ENCODE measurements at places on chromosomes 4 and X.

DNA sequence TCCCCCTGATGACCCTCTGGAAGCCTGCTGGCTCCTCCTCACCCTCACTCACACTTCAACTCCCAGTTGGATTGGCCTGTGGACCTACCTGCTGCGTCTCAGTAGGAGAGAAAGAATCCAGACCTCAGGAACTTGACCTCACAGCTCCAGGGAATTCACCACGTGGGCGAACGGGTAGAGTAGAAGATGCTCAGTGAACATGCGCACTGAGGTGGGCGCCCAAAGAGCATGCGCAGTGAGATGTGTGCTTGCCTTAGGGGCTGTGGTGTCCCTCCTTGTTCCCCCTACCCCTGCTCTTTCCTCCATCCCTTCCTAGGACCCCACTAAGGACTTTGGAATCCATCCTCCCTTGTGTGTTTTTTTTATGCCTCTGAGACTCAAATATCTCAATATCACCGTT, 12.9 kb downstream of the FOXR2 start:
- no peak for DNase-seq

DNA sequence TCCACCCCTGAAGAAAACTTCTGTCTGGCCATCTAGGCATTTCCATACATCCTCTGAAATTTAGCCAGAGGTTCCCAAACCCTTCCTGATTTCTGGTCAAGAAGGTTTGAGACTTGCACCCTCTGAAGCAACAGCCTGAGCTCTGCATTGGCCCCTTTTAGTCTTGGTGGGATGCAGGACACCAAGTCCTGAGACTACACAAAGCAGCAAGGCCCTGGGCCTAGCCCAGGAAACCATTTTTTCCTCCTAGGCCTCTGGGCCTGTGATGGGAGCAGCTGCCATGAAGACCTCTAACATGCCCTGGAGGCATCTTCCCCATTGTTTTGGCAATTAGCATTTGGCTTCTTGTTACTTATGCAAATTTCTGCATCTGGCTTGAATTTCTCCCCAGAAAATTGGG, 196.6 kb downstream of the IL1RAPL2 start:
- no peak for DNase-seq

GRCh38 chrX:72381439-72382201, 75.9 kb upstream of the CITED1 start:
- DNase-seq = no peak

DNA sequence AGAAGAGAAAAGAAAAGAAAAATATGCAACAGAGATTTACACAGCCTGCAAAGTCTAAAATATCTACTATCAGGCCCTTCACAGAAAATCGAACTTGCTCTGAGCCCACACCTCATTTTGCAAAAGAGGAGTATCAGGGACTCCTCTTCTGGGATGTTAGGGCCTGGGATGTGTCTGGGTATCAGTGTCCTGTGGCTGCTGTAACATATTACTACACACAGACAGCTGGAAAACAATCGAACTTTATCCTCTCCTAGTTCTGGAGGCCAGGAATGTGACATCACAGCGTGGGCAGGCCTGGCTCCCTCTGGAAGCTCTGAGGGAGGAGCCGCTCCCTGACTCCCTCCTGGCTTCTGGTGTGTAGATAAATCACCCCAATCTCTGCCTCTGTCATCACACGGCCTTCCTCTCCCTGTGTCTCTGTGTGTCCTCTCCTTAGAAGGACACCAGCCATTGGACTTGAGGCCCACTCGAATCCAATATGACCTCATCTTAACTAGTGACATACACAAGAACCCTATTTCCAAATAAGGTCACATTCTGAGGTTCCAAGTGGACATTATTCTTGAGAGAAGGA, 52.9 kb downstream of the PPP2R2C start:
- peak; percentile 7 for DNase-seq

DNA sequence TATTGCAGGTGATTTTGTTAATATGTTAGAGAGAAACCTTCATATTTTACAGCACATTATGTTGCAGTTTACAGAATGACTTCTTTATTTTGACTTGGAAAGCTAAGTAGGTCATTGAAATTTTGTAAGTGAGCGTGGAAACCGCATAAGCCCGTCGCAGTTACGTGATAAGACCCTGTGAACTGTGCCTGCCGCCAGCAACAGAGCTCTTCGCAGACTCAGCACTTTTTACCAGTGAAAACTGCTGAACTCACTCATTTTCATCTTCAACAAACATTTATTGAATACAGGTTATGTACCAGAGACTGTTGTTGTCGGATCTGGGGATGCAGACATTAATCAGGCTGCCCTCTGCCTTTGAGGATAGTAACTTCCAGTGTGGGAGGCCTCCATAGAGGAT, 355.7 kb downstream of the HS3ST1 start:
- DNase-seq = no peak

DNA sequence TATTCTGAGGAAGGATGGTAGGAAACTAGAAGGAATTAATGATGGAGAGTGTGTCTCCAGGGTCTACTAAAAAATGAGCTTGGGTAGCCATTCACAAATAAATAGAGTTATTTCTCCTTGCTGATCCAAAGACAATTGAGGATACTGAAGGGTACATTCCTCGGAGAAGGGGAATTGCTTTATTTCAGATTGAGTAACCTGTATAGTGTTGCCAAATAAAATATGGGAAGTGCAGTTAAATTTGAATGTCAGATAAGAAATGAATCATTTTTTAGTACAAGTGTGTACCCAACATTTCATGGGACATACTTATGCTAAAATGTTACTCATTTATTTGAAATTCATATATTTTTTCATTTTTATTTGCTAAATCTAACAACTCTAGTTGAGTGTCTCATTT, 16.0 kb upstream of the VSIG1 start:
- peak; percentile 2 for DNase-seq

DNA sequence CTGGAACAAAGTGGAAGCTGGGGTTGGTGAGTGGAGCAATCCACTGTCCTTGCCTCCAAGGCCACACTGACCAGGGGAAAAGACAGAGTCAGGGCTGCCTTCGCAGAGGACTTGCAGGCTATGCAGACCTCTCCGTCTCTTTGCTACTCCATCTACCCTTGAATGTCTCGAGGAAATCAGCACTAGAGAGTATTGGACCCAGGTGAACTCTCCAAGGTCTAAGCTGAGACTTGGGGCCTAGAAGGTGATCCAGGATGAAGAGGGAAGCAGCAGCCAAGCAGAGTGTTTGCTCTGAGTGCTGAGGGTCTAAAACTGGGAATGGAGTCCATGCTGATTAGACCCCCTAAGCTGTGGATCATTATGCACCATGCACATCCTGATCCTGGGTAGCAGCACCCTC, 54.5 kb downstream of the ANXA3 start:
- DNase-seq = no peak

GRCh38 chrX:12799118-12799517, 7.9 kb downstream of the PRPS2 start:
- no peak for DNase-seq

DNA sequence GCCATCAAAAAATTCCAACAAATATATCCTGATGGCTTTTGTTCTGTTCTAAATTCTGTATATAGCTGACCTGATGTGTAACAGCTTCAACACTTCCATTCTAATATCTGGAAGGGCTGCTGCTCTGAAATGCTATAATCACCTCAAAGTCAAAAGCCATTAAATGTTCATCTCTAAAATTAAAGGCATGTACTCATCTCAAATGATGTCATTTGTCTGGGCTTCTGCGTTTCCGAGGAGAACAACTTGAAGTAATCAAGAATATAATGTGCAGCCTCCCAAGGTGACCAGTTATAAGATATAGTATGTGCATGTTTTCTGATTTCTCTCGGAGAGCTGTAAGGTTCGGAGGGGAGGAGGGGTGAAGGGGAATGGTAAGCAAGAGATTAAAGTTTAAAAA, 237.6 kb downstream of the SCFD2 start:
- no peak for DNase-seq

GRCh38 chrX:20693078-20693477, 426.4 kb upstream of the RPS6KA3 start:
- DNase-seq = peak; percentile 3

- no peak for DNase-seq
Measured at GRCh38 chr4:74631988-74632387, 162.3 kb downstream of the BTC start.

GRCh38 chr4:119081943-119082342, 53.7 kb upstream of the MYOZ2 start:
- DNase-seq = no peak

DNA sequence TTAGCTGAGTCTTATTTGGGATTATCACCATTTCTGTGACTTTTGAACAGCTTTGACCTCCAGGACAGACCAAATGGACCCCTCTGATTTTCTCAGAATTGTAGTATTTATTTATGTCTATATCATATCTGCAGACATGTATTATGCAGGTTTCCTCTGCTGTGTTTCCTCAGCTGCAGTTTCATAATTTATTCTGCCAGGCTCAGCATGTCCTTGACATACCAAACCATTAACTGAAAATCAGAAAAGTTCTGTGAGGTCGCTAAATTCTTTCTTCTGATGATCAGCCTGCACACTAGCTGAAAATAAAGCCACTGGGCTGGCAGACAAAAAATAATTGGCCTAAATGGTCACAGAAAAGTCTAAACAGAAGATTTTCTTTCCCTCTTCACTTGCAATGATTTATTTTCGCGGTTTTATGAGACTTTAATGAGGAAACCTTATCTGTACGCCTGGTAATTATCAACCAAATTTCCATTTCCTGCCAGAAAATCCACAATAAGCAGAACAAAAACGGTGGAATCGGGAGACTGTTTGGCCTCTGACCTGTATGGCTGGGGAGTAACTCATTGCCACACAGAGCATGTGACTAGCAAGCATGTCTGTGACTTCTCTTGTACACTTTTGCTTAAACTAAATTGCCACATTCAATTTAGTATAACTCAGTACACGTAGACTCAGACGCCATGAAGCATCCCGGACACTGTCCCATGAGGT, 150.9 kb downstream of the ENPP6 start:
- no peak for DNase-seq

- no peak for DNase-seq
Measured at GRCh38 chr4:7788694-7789425, 150.8 kb downstream of the AFAP1 start.

DNA sequence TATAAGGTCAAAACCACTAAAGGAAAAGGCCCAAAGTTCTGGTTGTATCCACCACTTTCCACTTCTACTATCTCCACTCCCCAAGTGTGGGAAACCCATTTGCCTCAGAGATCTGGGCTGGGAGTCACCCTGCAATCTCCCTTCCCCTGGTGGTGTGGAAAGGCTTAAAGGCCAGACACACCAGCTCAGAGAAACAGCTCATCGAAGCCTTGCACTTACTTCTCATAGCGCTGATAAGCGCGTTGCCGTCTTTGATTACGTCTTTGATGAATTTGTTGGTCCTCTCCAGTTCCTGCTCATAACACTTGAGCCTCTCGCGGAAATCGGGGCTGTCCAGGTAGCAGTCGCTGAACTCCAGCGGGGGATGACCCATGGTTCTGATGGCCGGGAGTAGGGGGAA, 647 bp downstream of the OPHN1 start:
- DNase-seq = peak; percentile 9

- peak; percentile 11 for DNase-seq
Measured at GRCh38 chrX:20059467-20060128, 57.1 kb downstream of the MAP7D2 start.

DNA sequence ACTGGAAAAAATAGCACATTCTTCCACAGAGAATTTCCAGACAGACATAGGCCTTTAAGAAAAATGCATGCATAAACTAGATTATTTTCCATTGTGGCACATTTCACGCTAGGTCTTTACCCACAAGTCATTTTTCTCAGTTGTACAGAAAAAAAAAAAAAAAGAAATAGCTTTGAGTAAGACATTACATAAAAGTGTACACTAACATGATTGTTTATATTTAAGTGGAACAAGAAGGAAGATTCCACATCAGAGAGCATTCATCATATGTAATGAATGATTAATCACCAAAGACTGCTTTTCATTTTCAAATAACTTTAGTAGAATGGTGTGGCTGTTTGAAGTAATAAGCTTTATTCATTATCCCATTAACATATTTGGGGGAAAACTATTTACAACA, 1270.2 kb upstream of the AGA start:
- DNase-seq = no peak

DNA sequence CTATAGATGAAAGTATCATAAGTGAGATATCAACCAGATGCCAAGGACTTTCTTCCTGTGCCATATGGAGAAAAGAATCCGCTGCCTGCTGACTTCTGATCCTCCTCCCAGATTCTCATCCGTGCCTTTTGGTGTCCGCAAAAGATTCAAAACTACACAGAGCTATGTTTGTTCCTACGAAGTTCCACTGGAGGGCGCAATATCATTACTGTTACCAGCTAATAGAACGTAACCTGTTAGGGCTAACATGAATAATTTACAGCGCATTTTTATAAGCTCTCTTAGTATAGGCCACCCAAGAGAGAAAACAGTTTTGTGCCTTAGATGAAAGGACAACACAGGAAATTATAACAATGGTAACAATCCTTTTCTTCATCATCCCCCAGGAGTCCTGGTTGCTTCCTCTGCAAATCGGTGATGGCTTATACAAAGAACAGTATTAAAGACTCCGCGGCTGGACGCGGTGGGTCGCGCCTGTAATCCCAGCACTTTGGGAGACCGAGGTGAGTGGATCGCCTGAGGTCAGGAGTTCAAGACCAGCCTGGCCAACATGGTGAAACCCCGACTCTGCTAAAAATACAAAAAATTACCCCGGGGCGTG, 22.8 kb upstream of the CENPVL3 start:
- DNase-seq = peak; percentile 39

GRCh38 chr4:108547682-108548081, 72.7 kb upstream of the RPL34 start:
- no peak for DNase-seq

GRCh38 chr4:15162046-15162445, 159.8 kb downstream of the CPEB2 start:
- DNase-seq = no peak

- no peak for DNase-seq
Measured at GRCh38 chr4:48912349-48912748, 5.8 kb upstream of the OCIAD2 start.

DNA sequence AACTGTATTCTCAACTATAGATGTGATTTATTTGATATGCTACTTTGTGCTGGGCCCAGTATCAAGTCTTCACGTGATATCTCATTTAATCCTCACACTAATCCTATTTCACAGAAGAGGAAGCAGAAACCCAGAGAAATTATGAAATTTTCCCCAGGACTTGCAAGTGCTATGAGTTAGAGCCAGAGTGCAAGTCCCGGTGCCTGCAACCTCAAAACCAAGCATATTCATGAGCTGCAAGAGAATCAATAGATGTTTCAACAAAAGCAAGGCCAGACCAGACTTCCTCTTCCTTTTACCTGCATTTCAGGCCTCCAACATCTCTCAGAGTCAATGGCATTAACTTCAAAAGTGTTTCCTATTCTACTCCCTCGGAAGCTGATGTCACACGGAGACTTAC, 92.2 kb upstream of the GATB start:
- no peak for DNase-seq

DNA sequence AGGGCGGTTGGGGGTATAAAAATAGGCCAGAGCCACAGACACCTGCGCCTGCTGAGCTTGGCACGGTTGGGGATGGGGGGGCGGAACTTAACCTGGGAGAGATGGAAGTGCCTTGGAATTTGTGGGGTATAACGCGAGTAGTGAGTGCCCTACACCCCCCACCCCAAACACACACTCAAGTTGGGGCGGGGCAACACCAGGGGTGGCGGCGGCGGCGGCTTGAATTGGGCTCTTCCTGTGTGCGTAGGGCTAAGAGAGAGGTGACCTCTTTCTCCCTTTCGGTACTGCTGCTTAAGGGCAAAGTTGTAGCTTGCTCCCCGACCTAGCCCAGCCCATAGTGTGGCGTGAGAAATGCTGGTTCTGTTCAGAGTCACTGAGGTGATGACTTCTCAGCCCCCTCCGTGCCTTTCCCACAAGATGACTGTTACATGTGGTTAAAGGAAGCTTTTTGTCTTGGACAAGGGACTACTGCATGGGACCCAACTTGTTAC, 839 bp downstream of the STK26 start:
- DNase-seq = peak; percentile 32

- DNase-seq = peak; percentile 77
Measured at GRCh38 chr4:26083987-26084386, 170.0 kb downstream of the SMIM20 start.
